ENCODE measurements at places on chromosomes 12 and 14.

DNA sequence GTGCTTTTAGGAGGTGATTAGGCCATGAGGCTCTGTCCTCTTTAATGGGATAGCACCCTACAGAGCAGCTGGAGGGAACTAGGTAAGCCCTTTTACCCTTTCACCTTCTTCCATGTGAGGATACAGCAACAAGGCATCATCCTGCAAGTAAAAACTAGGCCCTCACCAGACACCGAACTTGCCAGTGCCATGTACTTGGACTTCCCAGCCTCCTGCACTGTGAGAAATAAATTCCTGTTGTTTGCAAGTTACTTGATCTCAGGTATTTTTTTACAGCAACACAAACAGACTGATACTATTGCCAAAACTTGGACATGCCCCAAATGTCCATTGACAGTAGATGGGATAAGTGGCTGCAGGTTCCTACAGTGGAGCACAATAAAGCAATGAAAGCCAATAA, 85.8 kb upstream of the MAP1LC3B2 start:
- no peak for DNase-seq
- no peak overlapping the region for H3K4me3 ChIP-seq
- H3K36me3 ChIP-seq: no peaks in the 10 kb centered on the region
- H3K27ac ChIP-seq: no peak overlapping the region
- H3K27me3 ChIP-seq: no peaks in the 10 kb centered on the region
- no peaks in the 10 kb centered on the region for H3K4me1 ChIP-seq

GRCh38 chr12:94803939-94804338, 153.6 kb upstream of the TMCC3 start:
- DNase-seq: no peak
- H3K27ac ChIP-seq: no peak overlapping the region
- H3K4me1 ChIP-seq: no peaks in the 10 kb centered on the region
- no peaks in the 10 kb centered on the region for H3K27me3 ChIP-seq
- no peak overlapping the region for H3K4me3 ChIP-seq
- H3K36me3 ChIP-seq: no peaks in the 10 kb centered on the region

- no peaks in the 10 kb centered on the region for H3K36me3 ChIP-seq
- H3K4me1 ChIP-seq: no peaks in the 10 kb centered on the region
- H3K4me3 ChIP-seq: no peak overlapping the region
- no peak overlapping the region for H3K27ac ChIP-seq
Observed at GRCh38 chr12:70724444-70724843, 87.2 kb upstream of the PTPRB start.

- no peak overlapping the region for H3K4me3 ChIP-seq
- no peak overlapping the region for H3K27ac ChIP-seq
- H3K4me1 ChIP-seq: no peaks in the 10 kb centered on the region
- no peaks in the 10 kb centered on the region for H3K27me3 ChIP-seq
- DNase-seq: no peak
- no peaks in the 10 kb centered on the region for H3K36me3 ChIP-seq
Observed at GRCh38 chr12:97530245-97530644, 67.6 kb downstream of the RMST start.

DNA sequence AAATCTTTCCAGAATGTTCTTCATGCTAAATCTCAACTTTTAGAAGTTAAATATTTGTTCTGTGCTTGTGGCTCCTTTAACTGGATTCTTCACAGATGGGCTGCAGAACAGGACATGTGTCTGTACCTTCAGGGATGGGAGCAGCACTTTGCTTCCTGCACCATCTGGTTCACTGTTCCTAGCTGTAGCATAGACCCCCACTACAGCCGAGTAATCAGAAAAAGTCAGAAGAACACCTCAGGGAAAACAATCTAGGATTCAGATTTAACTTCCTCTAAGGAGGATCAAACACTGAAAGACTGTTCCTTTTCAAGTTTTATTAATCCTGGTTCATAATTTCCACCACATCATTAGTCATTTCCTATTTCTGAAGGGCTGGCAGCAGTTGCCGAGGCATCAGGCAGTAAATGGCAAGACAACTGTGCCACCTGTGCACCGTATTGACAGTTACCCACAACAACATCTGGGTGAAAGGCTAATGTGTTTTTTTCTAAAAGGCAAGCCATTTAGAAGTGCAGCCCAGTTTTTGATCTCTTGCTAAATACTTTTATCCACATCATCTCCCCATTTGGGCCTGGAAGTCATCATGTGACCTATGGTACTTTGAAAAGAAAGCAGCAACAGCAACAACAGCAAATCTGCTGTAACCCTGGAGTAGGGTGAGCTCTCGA, 212.8 kb upstream of the BMP4 start:
- H3K27ac ChIP-seq: no peak overlapping the region
- H3K4me3 ChIP-seq: no peak overlapping the region
- H3K4me1 ChIP-seq: no peaks in the 10 kb centered on the region
- H3K36me3 ChIP-seq: no peaks in the 10 kb centered on the region
- no peak for DNase-seq
- H3K27me3 ChIP-seq: no peaks in the 10 kb centered on the region

DNA sequence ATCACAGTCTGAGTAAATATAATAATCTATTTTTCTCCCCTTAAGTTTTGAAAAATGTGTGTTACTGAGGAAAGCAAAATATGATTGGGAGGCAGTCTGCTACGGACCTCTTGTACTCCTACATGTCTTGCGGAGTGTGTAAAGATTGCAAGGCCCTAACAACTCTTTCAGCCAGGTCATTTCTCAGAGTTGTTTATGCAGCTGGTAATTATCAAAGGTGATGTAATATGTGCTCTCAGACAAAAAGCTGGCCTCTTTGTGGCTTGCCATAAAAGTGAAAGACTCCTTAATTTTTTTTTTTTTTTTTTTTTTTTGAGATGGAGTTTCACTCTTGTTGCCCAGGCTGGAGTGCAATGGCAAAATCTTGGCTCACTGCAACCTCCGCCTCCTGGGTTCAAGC, 40.5 kb upstream of the MON2 start:
- no peaks in the 10 kb centered on the region for H3K4me1 ChIP-seq
- no peak overlapping the region for H3K27ac ChIP-seq
- DNase-seq: no peak
- peaks cover 10% of the 10 kb centered on the region for H3K27me3 ChIP-seq
- H3K36me3 ChIP-seq: no peaks in the 10 kb centered on the region

DNA sequence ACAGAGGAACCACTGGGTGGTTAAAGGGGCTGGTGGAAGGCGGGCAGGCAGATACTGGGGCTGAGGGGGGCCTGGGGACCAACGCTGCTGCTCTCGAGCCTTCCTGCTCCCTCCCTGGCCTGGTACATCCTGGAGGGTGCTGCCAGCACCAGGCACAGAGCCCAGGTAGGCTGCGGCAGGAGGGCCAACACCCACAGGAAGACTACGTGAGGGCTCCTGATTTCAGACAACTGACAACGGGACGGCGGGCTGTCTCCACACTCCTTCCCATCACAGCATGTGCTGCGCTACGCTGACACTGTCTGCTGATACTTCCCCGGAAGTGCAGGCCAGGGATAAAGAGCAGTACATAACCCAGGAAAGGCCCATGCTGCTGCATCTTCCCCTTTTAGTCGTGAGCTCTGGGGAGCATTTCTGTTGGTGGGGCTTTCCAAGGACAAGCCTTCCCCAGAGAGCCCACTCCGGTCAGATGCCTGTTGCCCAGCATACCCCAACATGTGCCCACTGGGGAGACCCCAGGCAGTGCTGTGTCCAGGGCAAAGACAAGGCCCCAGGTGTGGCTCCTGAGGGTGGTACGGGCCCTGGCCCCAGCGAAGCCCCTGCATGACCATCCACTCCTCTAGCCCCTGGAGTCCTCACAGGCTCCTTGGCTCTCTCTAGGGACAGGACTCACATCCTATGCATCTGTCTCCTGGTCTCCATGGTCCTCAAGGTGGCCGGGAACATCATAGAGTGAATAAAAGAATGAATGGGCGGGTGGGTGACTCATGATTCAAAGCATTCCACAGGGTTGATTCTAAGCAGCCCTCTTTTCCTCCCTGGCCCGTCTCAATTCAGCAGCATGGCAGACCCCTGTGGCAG, 38.0 kb downstream of the CHGA start:
- H3K4me1 ChIP-seq: peaks cover 20% of the 10 kb centered on the region
- no peaks in the 10 kb centered on the region for H3K27me3 ChIP-seq
- H3K27ac ChIP-seq: no peak overlapping the region
- peaks cover 3% of the 10 kb centered on the region for H3K36me3 ChIP-seq

GRCh38 chr14:73223049-73223448, 14.3 kb upstream of the PAPLN start:
- peaks cover 56% of the 10 kb centered on the region for H3K36me3 ChIP-seq
- H3K27ac ChIP-seq: no peak overlapping the region
- no peak for DNase-seq
- no peaks in the 10 kb centered on the region for H3K4me1 ChIP-seq
